ENCODE measurements at places on chromosomes 13 and 19. TPM values are rescaled to one million over a fixed set of nuclear protein-coding genes. Genes with fewer than 3 reads are reported as not detected.

GRCh38 chr19:21482863-21483276, 22.5 kb upstream of the ZNF429 start:
- no peak overlapping the region for H3K4me3 ChIP-seq
- no peaks in the 10 kb centered on the region for H3K36me3 ChIP-seq
- peak overlapping the region; percentile 44 for H3K27ac ChIP-seq
- no peaks in the 10 kb centered on the region for H3K4me1 ChIP-seq

- no peak overlapping the region for H3K4me3 ChIP-seq
- DNase-seq: no peak
- H3K4me1 ChIP-seq: peaks cover 17% of the 10 kb centered on the region
- H3K36me3 ChIP-seq: no peaks in the 10 kb centered on the region
Measured at GRCh38 chr13:113889467-113889866, 25.6 kb upstream of the GAS6 start.

DNA sequence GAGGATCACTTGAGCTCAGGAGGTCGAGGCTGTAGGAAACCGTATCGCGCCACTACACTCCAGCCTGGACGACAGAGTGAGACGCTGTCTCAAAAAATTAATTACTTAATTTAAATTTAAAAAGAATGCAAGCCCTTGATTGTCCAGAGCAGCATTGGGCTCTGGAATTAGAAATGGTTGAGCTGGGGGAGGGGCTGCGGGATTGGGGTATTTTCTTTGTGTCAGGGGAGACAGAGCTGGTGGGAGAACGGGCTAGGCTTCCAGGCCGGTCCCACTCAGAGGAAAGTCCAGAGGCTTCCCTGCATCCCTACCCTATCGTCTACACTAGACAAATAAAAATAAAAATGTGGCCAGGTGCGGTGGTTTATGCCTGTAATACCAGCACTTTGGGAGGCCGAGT, 2.2 kb upstream of the RAB3A start:
- DNase-seq: no peak
- H3K27me3 ChIP-seq: no peaks in the 10 kb centered on the region
- peak overlapping the region; percentile 79 for H3K4me3 ChIP-seq
- peaks cover 9% of the 10 kb centered on the region for H3K36me3 ChIP-seq
- H3K4me1 ChIP-seq: peaks cover 24% of the 10 kb centered on the region

DNA sequence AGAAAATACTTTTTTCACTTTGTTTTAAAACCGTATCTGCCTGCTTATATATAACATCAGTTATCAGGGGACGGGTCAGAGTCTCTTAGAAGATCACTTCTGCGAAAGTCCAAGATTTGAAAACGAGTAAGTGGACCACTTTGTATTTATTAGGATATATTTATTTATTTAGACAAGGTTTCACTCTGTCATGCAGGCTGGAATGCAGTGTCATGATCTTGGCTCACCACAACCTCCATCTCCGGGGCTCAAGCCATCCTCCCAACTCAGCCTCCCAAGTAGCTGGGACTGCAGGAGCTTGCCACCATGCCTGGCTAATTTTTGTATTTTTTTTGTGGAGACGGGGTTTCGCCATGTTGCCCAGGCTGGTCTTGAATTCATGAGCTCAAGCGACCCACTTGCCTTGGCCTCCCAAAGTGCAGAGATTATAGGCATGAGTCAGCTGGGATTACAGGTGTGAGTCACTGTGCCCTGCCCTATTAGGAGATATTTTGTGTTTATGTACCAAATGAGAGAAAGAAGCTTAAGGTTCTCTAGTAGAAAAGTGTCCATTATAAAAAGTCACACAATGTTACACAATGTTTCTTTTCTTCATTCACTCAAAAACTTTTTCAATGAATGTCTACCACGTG, 39.5 kb downstream of the RASL11A start:
- no peaks in the 10 kb centered on the region for H3K27me3 ChIP-seq
- H3K4me3 ChIP-seq: no peak overlapping the region
- H3K27ac ChIP-seq: no peak overlapping the region
- no peak for DNase-seq
- H3K4me1 ChIP-seq: no peaks in the 10 kb centered on the region
- no peaks in the 10 kb centered on the region for H3K36me3 ChIP-seq

ZNF724 gene
- total RNA-seq: 1.5 TPM

DNA sequence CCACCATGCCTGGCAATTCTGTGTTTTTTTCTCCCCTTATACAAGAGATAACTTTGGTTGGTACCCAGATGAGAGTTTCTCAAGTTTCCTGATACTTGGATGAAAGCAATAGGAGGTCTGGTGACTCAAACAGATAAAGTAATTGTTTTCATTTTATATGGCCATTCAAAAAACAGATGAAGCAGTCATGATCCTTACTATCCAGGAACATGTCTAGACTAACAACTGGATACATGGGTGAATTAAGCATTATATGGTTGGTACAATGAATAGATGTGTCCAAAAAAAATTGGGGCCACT, 8.5 kb downstream of the ZNF430 start:
- no peaks in the 10 kb centered on the region for H3K4me1 ChIP-seq
- no peaks in the 10 kb centered on the region for H3K27me3 ChIP-seq

DNA sequence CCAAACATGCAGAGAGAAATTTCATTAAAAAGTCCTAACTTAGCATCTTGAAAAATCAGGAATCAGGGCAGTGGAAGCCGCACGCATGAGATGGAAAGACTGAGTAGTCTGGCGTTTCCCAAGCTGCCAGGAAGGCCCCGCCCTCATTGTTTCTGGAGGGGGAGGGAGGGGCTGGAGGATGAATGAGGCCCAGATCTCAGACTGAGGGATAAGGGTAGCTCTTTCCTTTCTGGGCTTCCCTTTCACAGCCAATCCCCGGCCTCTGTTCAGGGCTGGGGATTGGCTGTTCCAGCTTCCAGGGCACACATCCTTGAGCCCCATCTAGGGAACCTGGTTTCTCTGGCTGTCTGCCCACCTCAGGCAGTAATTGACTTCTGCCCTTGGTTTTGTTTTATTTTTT, 7.3 kb downstream of the C19orf53 start:
- H3K36me3 ChIP-seq: peaks cover 26% of the 10 kb centered on the region
- no peak overlapping the region for H3K4me3 ChIP-seq
- H3K4me1 ChIP-seq: peaks cover 23% of the 10 kb centered on the region
- peak overlapping the region; percentile 59 for H3K27ac ChIP-seq
- no peaks in the 10 kb centered on the region for H3K27me3 ChIP-seq

ZNF780A gene
- 9.6 TPM for total RNA-seq

ALG5 gene
- 15.2 TPM for total RNA-seq

DNA sequence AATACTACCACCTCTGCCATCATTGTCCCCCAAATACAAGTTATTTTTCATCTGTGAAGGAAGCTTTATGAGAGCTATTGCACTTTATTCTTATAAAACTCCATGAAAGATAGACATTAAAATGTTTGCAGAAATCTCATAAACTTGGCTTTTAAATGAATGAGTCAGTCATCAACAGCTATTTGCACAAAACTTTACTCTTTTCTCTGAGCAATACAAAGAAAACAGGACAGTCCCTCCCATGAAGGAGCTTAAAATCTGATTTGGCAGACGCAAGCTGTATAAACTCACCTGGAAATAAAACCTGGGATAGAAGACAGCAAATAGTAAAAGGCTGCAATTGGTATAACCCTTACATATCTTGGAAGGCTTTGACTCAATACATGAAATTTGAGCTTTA, 16.6 kb upstream of the RCBTB1 start:
- H3K27me3 ChIP-seq: no peaks in the 10 kb centered on the region
- no peak overlapping the region for H3K4me3 ChIP-seq
- no peak overlapping the region for H3K27ac ChIP-seq
- no peaks in the 10 kb centered on the region for H3K36me3 ChIP-seq

- H3K27me3 ChIP-seq: no peaks in the 10 kb centered on the region
- no peak for DNase-seq
- no peak overlapping the region for H3K4me3 ChIP-seq
- peaks cover 94% of the 10 kb centered on the region for H3K36me3 ChIP-seq
Measured at GRCh38 chr19:34370983-34371382, 6.0 kb downstream of the GPI start.

- no peaks in the 10 kb centered on the region for H3K36me3 ChIP-seq
- H3K27me3 ChIP-seq: no peaks in the 10 kb centered on the region
- H3K4me1 ChIP-seq: peaks cover 41% of the 10 kb centered on the region
- no peak overlapping the region for H3K4me3 ChIP-seq
Measured at GRCh38 chr13:33259296-33259695, 26.3 kb downstream of the STARD13 start.

DNA sequence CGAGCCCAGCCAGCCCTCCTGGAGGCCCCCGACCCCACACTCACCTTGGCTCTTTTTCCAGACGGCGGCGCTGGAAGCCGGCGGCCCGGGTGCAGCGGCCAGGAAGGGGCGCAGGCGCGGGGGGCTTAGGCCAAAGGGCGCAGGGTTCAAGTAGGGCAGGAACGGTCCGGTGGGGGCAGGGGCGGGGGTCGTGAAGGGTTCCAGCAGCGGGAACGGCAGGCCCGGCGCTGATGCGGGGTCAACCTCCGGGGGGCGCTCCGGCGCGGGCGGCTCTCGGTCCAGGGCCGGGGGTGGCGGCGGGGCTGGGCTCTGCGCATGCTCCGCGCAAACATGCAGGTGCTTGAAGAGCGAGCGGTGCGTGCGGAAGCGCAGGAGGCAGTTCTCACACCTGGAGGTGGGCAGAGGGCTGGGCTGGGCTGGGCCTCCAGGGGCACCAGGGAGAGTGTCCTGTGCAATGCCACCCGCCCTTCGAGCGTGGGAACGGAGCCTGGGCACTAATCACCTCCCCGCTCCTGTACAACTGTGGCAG, 2.3 kb downstream of the ZNF414 start:
- H3K4me1 ChIP-seq: peaks cover 21% of the 10 kb centered on the region
- H3K36me3 ChIP-seq: peaks cover 3% of the 10 kb centered on the region
- DNase-seq: no peak
- H3K27ac ChIP-seq: no peak overlapping the region
- H3K4me3 ChIP-seq: no peak overlapping the region

ZNF69 gene
- total RNA-seq: 2.8 TPM

GRCh38 chr13:101714195-101714594, 261.7 kb downstream of the ITGBL1 start:
- no peak overlapping the region for H3K27ac ChIP-seq
- no peaks in the 10 kb centered on the region for H3K4me1 ChIP-seq
- no peak for DNase-seq
- no peak overlapping the region for H3K4me3 ChIP-seq
- H3K36me3 ChIP-seq: no peaks in the 10 kb centered on the region
- no peaks in the 10 kb centered on the region for H3K27me3 ChIP-seq

DNA sequence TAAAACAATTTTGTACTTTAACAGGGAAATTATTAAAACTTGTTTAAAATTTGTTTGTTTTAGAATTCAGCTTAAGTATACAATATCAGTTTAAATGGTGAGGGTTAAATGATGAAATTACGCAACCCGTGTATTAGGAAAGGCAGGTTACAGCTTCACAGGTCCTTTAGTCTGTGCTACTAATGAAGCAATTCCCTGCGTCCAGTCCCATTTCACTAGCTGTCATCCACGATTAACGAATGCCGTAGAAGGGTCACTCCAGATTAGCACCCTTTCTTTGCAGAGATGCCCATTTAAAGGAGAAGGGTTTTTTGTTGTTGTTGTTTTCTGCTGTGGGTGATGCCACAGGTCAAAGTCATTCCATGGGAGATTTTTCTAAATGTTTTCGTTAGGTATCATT, 457.6 kb upstream of the SLC10A2 start:
- H3K27ac ChIP-seq: no peak overlapping the region
- H3K4me3 ChIP-seq: no peak overlapping the region
- H3K36me3 ChIP-seq: no peaks in the 10 kb centered on the region

- H3K36me3 ChIP-seq: no peaks in the 10 kb centered on the region
- H3K4me1 ChIP-seq: no peaks in the 10 kb centered on the region
- DNase-seq: no peak
- H3K27me3 ChIP-seq: no peaks in the 10 kb centered on the region
- no peak overlapping the region for H3K4me3 ChIP-seq
Measured at GRCh38 chr13:21938168-21938567, 267.3 kb downstream of the FGF9 start.

GRCh38 chr19:51803967-51804366, 9.0 kb downstream of the FPR3 start:
- H3K4me3 ChIP-seq: no peak overlapping the region
- no peaks in the 10 kb centered on the region for H3K27me3 ChIP-seq

DNA sequence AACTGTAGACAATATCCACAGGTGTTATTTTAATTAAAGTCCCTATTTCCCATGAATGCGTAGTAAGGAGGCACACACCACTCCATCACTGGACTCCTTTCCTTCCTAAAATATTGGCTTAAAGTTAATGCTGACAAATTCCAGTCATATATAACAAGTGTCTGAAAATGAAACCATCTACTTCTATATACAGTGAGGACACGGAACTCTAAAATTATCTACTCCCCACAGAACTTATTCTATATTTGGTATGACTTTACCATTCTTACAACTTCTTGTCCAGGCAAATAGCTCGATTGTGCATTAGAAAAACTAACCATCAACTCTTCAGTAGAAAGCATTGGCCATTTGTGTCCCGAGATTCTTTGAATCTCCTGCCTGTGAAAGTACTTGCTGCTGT, 1560.2 kb downstream of the EFNB2 start:
- no peak for DNase-seq
- H3K36me3 ChIP-seq: no peaks in the 10 kb centered on the region
- H3K27ac ChIP-seq: no peak overlapping the region
- H3K27me3 ChIP-seq: no peaks in the 10 kb centered on the region

GRCh38 chr19:7224209-7224686, 70.0 kb downstream of the INSR start:
- H3K4me1 ChIP-seq: peaks cover 6% of the 10 kb centered on the region
- H3K27ac ChIP-seq: peak overlapping the region; percentile 12
- H3K4me3 ChIP-seq: no peak overlapping the region
- H3K36me3 ChIP-seq: no peaks in the 10 kb centered on the region
- no peaks in the 10 kb centered on the region for H3K27me3 ChIP-seq

DNA sequence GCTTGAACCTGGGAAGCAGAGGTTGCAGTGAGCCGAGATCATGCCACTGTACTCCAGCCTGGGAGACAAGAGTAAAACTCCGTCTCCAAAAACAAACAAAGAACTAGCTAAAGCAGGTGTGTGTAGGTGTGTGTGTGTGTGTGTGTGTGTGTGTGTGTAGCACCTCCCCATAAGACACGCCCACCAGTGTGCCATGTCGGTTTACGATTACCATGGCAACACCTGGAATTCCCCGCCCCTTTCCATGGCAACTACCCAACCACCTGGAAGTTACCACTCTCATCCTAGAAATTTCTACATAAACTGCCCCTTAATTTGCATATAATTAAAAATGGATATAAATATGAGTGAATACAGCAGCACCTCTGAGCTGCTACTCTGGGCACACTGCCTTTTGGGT, 80.9 kb upstream of the ADGRE5 start:
- no peaks in the 10 kb centered on the region for H3K36me3 ChIP-seq
- no peak overlapping the region for H3K27ac ChIP-seq
- no peaks in the 10 kb centered on the region for H3K4me1 ChIP-seq
- no peaks in the 10 kb centered on the region for H3K27me3 ChIP-seq
- no peak for DNase-seq
- H3K4me3 ChIP-seq: no peak overlapping the region

GRCh38 chr19:49968279-49968922, 7.4 kb upstream of the SIGLEC11 start:
- H3K27ac ChIP-seq: no peak overlapping the region
- no peak for DNase-seq
- H3K36me3 ChIP-seq: no peaks in the 10 kb centered on the region
- no peak overlapping the region for H3K4me3 ChIP-seq

- no peaks in the 10 kb centered on the region for H3K27me3 ChIP-seq
- no peak overlapping the region for H3K27ac ChIP-seq
- DNase-seq: no peak
- peaks cover 12% of the 10 kb centered on the region for H3K4me1 ChIP-seq
- H3K4me3 ChIP-seq: no peak overlapping the region
- no peaks in the 10 kb centered on the region for H3K36me3 ChIP-seq
Measured at GRCh38 chr13:50446611-50447010, 396.9 kb downstream of the DLEU7 start.

- H3K27ac ChIP-seq: no peak overlapping the region
- H3K4me3 ChIP-seq: no peak overlapping the region
- H3K27me3 ChIP-seq: no peaks in the 10 kb centered on the region
- no peak for DNase-seq
Measured at GRCh38 chr13:98386637-98387036, 190.3 kb downstream of the STK24 start.

Measured in heart left ventricle (tissue), 16 donors.